Right ventricle myocardium inferior (tissue), 1 donor: ENCODE measurements at places on chromosomes 2 and 18. TPM values are rescaled to one million over a fixed set of nuclear protein-coding genes. Genes with fewer than 3 reads are reported as not detected.

Gene PARD6G
- total RNA-seq, result 2.1 TPM

GRCh38 chr18:67525328-67526099, 9.0 kb upstream of the DSEL start:
- peak; percentile 52 for DNase-seq

DNA sequence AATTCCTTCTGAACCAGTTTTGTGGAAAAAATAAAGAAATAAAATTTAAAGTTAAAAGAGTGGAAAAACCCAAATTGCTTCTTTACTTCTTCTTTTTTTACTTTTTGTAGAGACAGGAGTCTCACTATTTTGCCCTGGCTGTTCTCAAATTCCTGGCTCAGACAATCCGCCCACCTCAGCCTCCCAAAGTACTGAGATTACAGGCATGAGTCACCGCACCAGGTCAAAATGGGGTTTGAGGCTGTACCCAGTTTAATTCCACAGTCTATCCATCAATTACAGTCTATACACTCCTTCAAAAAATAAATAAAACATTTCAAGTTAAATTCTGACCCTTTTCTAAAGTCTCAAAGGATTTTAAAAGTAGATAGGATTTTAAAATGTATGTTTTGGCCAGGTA, 120.3 kb downstream of the FAM161A start:
- DNase-seq, result no peak

Gene SLC66A3
- 11.5 TPM for total RNA-seq

Gene SCLY
- total RNA-seq, result 10.8 TPM

- no peak for DNase-seq
These were observed 136.5 kb downstream of the TFCP2L1 start for GRCh38 chr2:121148481-121148880.

- DNase-seq, result peak; percentile 81
These were observed 17.0 kb upstream of the CIDEA start for GRCh38 chr18:12236934-12237832.

- no peak for DNase-seq
These were observed 14.1 kb downstream of the C18orf63 start for GRCh38 chr18:74329688-74330205.

- no peak for DNase-seq
These were observed 724 bp downstream of the FTCDNL1 start for GRCh38 chr2:199850218-199850717.

Gene ERICH2
- total RNA-seq, result not detected

GRCh38 chr2:29245742-29246382, 130.6 kb downstream of the CLIP4 start:
- no peak for DNase-seq

GRCh38 chr2:236748801-236749200, 179.2 kb downstream of the ACKR3 start:
- no peak for DNase-seq

Gene CMPK2
- total RNA-seq, result 3.4 TPM

Gene PRKAG3
- total RNA-seq, result not detected

Gene PROKR1
- total RNA-seq, result not detected
